NCI-H345 (cell line): ENCODE measurements at places on chromosomes 1 and 21.

- DNase-seq, result no peak
Measured at GRCh38 chr1:67316918-67317317, 9.2 kb downstream of the IL12RB2 start.

GRCh38 chr1:196466166-196466565 is 142.1 kb downstream of the KCNT2 start:
- no peak for DNase-seq

DNA sequence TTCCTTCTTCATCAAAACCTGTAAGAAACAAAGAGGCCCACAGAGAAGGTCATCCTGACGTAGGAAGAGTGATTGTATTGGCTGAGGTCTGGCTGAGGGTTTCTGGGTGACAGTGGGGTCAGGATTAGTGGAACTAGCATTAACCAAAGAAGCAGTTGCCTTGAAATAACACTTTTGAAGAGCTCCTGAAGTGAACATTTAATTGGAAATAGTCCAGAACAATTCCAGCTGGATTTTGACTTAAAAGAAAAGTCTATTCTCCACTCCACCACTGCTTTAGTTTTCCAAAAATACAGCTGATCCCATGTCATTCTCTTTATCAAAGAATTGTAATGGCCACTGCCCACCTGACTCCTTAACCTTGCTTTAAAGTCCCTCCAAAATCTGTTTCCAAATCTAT is 27.7 kb downstream of the CASQ2 start:
- no peak for DNase-seq

GRCh38 chr1:41849211-41849759 is 69.4 kb downstream of the HIVEP3 start:
- DNase-seq, result no peak

GRCh38 chr1:176211396-176212165 is 4.5 kb upstream of the COP1 start:
- no peak for DNase-seq

- no peak for DNase-seq
Measured at GRCh38 chr1:168285971-168286927, 5.6 kb downstream of the TBX19 start.

GRCh38 chr1:52628614-52629324 is 4.2 kb upstream of the SHISAL2A start:
- no peak for DNase-seq

- no peak for DNase-seq
Measured at GRCh38 chr1:77134359-77134758, 84.9 kb downstream of the PIGK start.

DNA sequence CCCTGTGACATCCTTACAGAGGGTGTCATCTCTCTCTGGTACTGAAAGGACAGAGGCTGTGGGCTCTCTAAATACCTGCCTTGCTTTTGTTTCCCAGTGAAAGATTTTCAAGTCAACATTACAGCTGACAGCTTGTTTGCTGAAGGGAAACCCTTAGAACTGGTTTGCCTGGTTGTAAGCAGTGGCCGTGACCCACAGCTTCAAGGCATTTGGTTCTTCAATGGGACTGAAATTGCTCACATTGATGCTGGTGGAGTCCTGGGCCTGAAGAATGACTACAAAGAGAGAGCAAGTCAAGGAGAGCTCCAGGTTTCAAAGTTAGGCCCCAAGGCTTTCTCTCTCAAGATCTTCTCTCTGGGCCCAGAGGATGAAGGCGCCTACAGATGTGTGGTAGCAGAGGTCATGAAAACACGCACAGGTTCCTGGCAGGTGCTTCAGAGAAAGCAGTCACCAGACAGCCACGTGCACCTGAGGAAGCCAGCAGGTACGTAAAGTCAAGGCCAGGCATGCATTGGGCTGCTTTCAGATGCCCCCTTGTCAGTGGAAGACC is 11.8 kb downstream of the CD101 start:
- DNase-seq, result peak; percentile 68

- no peak for DNase-seq
Measured at GRCh38 chr1:8011016-8011415, 15.1 kb downstream of the ERRFI1 start.

DNA sequence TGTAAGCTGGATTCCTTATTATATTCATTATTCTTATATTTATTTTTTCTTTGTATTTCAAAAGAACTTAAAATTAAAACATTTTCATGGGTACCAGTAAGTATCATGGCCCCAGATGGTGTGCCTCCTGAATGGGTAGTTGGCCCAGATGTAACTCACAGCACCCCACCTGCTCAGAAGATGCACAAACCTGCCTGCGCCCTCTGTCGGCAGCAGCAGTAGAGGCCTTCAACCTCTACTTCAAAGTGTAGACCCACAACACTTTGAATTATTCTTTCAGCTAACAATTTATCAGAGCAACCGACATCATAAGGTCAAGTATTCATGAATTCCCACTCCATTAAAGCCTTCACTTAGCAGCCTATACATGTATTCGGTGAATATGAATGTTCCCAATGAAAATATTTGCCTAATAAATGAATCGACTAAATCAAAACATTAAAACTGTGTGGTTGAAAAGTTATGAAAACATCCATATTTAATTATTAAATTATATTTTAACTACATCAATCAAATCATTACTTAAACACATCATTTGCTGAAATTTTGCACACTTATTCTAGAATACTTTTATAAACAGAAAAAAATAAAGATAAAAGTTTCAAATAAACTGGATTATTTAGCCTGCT is 25.4 kb downstream of the PIGM start:
- DNase-seq, result peak; percentile 79

DNA sequence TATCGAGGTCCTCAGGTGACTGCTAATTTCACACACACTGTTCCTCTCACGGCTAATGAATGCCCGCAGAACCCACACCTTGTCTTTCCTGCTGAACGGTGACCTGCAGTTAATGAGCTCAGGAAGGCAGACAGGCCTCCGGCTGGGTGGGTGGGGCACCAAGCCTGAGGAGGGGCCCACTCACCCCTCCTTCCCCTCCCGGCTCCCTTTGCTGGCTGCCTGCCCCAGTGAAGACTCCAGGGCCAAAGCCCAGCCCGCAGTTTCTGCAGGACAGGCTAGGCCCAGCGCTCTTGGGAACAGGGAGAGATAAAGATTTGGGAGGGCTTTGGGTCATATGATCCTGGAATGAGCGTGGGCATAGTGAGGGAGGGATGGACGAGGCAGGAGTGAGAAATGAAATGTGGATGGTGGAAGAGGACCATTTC is 26.4 kb downstream of the FOXO6 start:
- peak; percentile 83 for DNase-seq

- DNase-seq, result no peak
Measured at GRCh38 chr1:242842094-242842493, 317.6 kb upstream of the PLD5 start.

GRCh38 chr1:203098914-203099520 is 13.2 kb upstream of the MYOG start:
- no peak for DNase-seq

- peak; percentile 11 for DNase-seq
Measured at GRCh38 chr1:98119796-98120195, 199.0 kb upstream of the DPYD start.

GRCh38 chr1:27561124-27561899 is 42.6 kb downstream of the AHDC1 start:
- no peak for DNase-seq

DNA sequence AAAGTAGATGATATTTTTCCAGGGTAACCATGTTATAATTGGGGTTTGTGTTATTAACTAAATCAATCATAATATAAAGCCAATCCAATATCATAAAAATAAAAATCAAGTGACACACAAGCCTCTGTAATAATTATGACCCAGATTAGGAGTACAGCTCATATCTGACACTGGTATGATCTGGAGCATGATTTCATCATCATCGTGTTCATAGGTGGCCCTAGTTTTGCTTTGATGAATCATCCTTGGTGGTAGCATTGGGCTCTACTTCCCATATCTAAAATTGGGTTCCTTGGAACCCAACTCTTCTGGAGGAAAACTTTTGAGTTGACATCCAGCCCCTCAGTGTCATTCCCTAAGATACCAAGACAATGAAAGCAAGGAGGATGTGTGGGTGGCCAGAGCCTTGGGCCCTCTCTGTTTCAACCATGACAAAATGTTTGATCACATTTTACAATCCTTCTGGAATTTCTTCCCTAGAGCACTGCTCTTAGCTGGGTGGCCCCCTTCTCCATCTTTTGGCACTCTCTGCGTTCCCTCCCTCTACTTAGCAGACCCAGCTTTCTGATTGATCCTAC is 37.0 kb upstream of the ENAH start:
- DNase-seq, result no peak

DNA sequence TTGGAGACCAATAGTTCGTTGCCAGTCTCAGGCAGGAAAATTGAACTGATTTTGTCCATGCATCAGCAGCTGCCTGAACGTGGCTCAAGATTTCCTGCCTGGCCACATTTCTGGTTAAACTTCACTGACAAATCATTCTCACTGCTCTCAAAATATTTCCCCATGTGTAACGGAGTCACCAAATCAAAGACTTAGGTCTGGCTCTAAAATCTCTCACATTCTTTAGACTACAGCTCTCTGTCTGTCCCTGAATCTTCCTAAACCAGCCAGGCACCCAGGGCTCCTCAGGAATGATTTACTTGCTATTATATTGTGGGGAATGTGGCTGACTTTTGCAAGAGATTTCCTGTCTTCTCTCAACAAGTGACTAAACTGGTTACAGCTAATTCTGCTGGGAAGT is 49.2 kb upstream of the GJA8 start:
- no peak for DNase-seq

DNA sequence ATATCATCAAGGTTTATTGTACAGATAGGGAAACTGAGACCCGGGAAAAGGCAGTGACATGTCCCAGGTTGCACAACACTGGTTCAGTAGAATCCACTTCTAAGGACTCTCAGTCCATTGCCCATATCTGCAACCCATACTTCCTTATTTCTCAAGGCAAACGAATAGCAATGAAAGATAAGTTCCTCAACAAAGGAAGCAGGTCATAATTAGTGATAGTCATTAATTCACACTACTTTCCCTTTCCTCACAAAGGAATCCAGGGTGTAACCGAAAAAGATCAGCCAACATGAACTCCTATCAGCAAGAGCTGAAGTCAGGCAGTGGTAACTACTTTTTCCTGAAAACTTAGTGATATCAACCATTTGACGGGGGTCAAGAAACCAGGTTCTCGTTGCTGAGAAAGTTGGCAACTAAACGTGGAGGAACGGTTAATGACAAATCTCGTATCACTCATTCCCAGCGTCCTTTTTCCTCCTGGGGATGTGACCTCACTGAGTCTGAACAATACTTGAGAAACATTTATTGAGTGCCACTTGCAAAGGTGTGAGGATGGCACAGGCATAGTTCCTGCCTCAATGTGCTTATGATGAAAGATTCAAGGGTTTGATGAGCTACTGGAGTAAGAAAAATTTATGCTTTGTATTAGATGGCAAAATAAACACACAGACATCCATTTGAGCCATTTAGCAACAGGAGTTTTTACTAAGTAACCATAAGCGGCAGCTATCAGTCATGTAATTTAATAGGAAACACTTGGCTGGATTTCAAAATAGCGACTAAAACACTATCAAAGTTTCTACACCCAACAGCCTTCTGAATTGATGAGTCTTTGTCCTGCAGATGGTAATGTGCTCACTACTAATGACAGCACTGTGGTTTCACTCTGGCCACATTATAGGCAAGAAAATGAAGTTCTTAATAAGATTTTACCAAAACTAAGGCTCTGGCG is 82.3 kb downstream of the PLPP3 start:
- no peak for DNase-seq

DNA sequence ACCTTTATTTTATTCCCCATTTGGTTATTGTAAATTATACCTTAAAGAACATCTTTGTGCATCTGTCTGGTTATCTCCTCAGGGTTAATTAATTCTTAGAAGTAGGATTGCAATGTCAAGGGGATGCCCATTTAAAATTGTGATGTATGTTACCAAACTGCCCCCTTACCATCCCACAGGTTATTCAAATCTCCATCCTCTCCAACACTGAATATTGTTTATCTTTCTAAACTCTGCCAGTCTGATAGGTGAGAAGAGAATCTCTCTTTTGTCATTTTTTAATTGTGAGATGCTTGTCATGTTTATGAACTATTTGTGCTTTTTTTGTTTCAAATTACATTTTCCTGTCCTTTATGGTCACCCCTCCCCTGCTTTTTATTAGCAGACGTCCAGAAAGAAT is 55.8 kb downstream of the VWA5B1 start:
- no peak for DNase-seq

GRCh38 chr1:240804475-240804874 is 192.5 kb upstream of the GREM2 start:
- DNase-seq, result no peak

DNA sequence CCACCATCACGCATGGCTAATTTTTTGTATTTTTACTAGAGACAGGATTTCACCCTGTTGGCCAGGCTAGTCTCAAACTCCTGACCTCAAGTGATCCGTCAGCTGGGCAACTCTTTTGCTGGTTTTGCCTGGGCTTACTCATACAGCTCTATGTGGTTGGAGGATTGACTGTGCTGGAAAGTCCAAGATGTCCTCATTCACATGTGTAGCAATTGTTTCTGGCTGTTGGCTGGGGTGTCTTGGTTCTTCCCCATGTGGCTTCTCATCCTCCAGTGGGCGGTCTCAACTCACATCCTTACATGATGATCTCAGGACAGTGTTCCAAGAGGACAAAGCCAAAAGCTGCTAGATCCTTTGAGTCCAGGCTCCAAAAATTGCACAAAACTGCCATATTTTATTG is 53.3 kb downstream of the TEX35 start:
- DNase-seq, result no peak

GRCh38 chr1:234658138-234658537 is 48.2 kb upstream of the IRF2BP2 start:
- no peak for DNase-seq

DNA sequence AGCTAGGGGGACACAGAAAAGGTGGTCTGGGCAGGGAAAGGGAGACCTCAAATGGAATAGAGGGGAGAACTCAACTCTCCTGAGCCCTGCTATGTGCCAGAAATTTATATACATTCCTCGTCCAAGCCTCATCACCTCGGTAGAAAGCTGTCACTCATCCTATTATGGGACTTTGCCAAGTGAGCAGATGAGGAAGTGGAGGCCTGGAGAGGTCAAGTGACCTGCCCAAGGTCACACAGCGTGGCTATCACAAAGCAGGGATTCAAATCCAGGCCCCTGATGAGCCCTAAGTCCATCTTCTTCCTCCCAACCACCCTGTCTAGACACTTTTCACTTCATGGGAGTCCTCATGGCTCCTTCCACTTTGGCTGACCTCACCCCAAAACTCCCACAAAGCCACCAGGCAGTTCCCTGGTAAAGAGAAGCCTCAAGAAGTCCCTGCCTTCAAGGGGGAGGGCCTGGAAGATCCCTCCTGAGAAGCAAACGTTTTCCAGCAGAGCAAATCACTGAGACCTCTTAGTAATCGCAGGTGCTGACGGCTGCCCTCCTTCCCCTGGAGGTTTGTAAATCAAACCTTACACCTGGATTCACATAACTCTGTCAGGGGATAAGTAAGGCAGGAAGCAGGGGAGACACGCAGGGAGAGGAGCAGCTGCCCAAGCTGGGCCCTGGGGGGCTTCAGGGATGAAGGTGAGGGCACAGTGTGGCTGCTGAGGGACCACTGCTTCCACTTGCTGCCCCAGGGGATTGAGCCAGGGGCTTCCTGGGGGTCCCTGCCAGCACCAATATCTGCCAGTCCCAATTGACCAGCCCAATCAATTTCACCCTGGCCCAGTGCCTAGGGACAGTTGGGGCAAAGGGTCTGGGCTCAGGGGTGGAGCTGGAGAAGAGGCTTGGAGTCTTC is 351.2 kb downstream of the MATN1 start:
- DNase-seq, result no peak

GRCh38 chr1:90989990-90990389 is 31.8 kb downstream of the ZNF644 start:
- DNase-seq, result no peak

GRCh38 chr1:6234502-6235295 is 1.1 kb downstream of the ICMT start:
- no peak for DNase-seq

GRCh38 chr1:201471772-201472171 is 2.8 kb upstream of the PHLDA3 start:
- no peak for DNase-seq

GRCh38 chr1:160460683-160461287 is 60.4 kb downstream of the VANGL2 start:
- no peak for DNase-seq
